ENCODE measurements at places on chromosomes 1 and 21.

DNA sequence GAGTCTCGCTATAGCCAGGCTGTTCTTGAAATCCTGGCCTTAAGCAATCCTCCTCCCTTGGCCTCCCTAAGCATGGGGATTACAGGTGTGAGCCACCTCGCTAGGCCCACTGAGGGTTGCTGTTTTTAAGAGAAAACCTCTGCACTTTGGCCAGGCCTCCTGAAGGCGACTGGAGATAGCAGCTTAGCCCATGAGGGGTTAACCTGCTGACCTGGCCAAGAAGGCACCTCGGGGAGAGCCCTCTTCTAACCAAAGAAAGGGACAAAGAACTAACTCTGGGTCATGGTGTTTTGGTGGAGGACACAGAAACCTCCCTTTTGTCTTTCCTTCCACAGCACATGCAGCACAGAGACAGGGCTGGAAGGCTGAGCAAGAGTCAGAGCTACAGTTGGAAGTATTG lies 17.7 kb upstream of the KNCN start:
- DNase-seq = no peak

GRCh38 chr1:174258148-174258550 lies 98.8 kb downstream of the RABGAP1L start:
- no peak for DNase-seq

DNA sequence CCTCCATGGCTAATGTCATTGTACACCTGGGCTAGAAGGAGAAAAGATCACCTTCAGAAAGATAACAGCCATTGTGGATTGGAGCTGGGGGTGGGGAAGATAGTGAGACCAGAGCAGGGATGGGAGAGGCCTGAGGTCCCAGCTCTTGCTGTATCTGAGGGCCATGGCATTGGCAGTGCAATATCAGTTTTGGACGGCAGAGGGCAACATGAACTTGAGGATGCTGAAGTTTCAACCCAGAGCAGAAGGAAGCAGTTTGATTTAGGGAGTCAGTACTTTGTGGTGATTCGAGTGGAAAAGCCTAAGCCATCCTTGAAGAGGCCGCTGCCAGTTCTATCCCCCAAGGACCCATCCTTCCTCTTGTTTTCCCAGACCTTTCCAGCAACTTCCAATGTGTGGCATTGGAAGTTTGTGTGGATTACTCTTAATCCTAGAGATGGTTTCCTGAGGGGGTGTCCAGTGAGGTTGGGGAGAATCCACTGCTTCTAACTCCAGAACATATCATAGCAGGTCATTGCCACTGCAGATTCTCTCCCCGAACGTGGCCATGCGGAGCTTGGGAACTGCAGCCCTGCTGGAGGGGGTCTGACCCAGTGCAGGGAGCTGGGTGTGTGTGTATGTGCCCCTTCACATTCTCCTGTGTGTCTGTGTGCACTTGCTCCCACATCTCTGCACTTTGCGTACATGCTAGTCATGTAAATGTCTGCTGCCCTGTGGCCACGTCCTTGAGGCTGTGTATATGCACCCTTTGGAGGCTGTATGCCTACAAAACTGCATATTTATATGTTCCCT lies 24.1 kb downstream of the SLC26A9 start:
- peak; percentile 24 for DNase-seq

- no peak for DNase-seq
Observed at GRCh38 chr1:17440074-17440826, 773 bp upstream of the RCC2 start.
